ENCODE measurements at places on chromosomes 1 and 21.
A peak's percentile ranks its signal among the peaks of the same experiment; 100 is the strongest.

DNA sequence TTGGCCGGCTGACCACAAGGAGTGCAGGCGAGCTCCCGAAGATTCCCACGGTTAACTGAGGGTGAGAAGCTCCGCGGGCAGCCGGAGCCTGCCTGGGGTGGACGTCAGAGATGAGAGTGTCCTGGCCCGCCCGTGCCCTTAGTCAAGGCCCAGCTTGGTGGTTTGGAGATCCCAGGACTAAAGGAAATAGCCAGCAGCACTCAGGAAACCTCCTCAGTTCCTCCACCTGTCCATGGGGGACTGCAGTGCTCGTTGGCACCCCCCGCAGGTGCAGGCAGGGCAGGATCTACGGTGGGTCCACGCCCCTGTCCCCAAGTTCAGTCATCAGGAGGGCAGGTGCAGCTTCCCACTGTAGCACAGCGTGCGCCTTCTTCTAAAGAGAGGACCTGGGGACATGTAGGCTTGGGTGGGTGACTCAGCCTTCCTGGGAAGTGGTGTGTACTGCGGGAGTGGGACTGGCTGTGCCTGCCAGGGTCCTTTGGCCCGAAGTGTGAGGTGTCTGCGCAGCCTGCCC, 32.5 kb downstream of the SLX9 start:
- no peak for DNase-seq

- no peak for DNase-seq
Measured at GRCh38 chr1:221289103-221289502, 409.9 kb downstream of the HLX start.

DNA sequence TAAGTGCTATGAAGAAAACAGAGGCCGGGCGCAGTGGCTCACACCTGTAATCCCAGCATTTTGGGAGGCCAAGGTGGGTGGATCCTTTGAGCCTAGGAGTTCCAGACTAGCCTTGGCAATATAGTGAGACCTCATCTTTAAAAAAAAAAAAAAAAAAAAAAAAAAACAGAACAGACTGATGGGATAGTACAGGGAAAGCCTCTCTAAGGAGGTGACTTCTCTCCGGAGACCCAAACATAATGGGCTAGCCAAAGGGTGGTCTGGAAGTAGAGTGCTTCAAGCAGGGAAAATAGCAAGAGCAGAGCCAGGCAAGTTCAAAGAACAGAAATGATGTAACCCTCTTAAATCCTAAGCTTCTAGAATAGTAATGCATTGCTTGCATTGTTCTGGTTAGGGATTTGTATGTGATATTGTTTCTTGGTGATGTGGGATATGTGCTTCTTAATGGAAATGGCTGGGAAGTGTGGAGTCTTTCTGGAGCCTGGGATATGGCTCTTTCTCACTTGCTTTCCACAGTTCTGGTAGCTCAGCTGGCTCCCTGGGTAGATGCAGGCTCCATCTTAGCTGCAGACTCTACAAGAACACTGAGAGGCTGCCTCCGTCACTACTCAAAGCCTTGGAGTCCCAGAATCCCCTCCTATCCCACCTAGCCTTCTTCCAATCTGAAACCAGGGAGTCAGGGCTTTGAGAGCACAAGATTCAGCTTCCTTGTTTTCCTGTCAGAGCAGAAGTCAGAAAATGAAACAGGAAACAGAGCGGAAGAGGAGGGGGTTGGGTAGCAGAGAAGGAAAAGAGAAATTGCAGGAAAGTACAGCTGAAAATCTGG, 1.9 kb upstream of the PIGV start:
- DNase-seq, result no peak

- peak; percentile 70 for DNase-seq
Measured at GRCh38 chr1:156797212-156797871, 19.3 kb downstream of the SH2D2A start.

DNA sequence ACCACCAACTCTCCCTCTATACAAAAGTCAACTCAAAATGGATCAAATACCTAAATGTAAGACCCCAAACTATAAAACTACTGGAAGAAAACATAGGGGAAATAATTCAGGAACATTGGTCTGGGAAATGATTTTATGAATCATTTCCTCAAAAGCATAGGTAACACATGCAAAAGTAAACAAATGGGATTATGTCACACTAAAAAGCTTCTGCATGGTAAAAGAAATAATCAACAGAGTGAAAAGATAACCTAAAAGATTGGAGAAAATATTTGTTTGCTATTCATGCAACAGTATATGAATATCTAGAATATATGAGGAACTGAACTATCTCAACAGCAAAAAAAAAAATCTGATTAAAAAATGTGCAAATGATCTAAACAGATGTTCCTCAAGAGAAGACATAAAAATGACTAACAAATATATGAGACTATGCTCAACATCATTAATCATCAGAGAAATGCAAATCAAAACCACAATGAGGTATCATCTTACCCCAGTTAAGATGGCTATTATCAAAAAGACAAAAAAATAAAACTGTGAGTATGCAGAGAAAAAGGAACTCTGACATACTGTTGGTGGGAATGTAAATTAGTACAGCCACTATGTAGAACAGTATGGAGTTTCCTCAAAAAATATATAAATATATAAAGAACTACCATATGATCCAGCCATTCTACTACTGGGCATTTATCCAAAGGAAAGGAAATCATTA, 47.8 kb downstream of the VCAM1 start:
- DNase-seq, result no peak

DNA sequence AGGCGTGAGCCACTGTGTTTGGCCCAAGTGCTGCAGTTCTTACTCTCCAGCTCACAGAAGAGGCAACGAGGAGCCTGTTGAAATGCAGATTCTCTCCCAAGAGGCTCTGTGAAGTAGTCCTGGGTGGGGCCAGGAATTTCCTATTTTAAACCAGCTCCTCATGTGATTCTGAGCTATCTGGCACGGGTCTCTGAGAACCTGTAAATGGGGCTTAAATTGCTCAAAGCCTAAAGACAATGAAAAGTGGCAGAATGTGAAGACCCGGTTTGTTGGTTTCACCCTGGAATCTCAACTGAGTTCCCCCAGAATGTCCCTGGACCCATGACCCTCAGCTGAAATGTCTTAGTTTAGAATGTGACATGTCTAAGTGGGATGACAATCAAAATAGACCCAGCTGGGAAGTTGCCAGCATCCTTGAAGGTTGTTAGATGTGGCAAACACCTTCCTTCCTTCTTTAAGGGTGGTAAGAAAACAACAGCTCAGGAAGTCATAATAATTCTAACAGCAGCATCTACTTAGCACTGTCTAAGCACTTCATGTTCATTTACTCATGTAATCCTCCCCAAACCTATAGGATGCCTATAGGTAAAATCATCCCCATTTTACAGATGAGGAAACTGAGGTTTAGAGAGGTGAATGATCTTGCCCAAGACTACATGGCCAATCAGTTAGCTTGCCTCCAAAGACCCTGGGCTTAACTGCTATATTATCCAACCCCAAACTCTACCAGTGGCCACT, 20.9 kb upstream of the ATP5PO start:
- no peak for DNase-seq

DNA sequence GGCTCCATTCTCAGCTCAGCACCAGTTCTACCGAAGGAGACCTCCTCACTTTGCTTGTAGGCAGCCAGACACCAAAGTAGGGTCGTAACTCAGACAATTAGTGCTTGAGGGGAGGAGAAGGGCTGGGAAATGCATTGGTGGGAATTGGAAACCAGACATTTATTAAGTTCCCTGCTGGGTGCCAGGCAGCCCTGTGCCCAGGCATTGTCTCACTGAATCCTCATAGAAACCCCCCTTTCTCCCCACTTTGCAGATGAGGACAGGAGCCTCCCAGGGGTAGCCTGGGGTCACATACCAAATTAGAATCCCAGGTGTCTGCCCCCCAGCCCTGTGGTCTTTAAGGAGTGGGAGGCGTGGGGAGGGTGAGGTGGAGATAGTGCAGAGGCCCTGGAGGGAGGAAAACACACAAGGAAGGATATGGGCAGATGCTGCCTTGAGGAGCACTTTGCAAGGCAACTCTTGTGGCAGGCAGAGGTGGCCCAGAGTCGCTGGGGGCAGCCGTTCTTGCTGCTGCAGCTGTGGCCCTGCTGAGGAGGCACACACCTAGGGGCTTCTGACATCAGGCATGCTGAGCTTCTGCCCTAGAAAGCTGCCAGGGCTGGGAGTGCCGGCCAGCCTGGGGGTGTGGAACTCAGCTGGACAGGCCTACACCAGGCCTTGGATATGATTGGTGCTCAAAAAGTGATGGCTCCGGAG, 29.4 kb downstream of the CDK18 start:
- no peak for DNase-seq

- DNase-seq, result no peak
Measured at GRCh38 chr1:224432146-224432545, 2.5 kb downstream of the WDR26 start.

GRCh38 chr21:45957981-45958600, 23.5 kb upstream of the COL6A1 start:
- DNase-seq, result no peak

DNA sequence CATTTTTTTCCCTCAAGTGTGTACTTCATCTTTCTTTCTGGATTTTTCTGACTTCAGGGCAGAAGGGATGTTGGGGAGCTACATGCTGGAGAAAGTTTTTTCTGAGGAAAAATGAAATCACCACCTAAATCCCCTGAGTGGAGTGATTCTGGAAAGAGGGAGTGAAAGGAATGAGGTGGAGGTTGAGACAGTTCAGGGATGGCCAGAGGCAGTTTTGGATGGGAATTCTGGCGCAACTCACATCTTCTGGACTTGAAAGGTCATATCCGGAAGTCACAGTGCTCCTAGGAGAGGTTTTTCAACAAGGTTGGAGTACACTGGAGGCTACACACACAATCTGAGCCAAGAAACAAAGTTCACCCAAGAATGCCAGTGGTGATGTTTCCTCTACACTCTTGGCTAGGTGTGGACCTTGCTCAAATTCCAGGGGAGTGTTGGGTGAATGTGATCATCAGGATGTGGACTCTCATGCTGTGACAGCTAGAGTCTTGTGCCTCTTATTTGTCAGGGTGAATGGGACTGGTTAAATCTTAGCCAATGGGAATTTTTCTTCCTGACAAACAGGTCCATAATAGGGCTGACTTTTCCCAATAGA, 161.5 kb downstream of the HLX start:
- DNase-seq, result no peak

- DNase-seq, result no peak
Measured at GRCh38 chr1:34695580-34695979, 59.3 kb upstream of the GJB5 start.

DNA sequence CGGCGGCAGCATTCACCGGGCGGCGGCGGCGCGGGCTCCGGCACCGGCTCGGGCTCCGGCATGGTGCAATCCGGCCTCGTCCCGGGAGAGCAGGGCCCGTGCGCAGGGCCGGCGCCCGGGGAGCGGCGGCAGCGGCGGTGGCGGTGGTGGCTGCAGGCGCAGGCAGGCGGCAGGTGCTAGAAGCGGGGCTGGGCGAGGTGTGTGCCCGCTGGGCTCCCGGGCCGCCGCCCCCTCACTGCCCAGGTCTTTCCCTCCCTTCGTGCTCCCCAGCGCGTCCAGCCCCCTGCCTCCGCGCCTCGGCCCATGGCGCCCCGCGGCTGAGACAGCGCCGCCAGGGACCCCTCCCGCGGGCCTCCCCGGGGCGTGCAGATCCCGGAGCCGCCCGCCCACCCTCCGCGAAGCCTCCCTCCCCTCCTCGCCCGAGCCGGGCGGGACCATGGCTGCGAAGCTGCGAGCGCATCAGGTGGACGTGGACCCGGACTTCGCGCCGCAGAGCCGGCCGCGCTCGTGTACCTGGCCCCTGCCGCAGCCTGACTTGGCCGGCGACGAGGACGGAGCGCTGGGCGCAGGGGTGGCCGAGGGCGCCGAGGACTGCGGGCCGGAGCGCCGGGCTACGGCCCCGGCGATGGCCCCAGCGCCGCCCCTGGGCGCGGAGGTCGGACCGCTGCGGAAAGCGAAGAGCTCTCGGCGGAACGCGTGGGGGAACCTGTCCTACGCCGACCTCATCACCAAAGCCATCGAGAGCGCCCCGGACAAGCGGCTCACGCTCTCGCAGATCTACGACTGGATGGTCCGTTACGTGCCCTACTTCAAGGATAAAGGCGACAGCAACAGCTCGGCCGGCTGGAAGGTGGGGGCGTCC, 492 bp downstream of the FOXO6 start:
- peak; percentile 40 for DNase-seq

GRCh38 chr1:34477632-34478141, 277.2 kb upstream of the GJB5 start:
- DNase-seq, result no peak

DNA sequence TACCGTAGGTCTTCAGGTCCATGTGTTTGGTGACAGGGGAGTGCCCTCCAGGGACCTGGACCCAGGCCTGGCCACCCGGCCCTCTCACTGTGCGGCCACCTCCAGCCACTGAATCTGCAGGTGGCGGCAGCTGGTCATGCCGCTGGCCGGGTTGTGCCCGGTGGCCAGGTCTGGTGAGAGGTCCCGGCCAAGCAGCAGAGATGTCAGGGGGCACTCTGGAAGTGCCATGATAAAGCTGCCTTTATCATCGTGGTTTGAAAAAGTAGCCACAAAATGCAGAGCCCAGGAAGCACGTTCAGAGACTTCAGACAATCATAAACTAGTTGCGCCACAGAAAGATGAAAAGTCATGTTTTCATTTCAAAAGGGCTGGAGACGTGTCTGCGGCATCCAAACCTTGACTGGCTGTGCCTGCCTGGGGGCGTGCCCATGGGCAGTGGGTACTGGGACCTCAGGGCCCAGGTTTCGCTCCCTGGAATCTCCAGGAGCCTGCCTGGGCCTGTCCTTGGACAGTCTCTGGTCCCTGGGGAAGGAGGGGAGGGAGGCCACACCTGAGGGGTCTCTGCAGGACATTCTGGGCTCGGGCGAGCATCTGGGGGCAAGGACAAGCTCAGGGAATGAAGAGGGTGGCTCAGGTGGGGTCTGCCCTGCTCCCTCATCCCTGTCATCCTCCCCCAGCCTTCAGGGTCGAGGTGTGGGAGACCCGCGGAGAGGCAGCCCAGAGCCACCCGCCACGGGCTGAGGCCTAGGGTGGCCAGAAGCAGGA, 44.9 kb downstream of the COL18A1 start:
- no peak for DNase-seq

DNA sequence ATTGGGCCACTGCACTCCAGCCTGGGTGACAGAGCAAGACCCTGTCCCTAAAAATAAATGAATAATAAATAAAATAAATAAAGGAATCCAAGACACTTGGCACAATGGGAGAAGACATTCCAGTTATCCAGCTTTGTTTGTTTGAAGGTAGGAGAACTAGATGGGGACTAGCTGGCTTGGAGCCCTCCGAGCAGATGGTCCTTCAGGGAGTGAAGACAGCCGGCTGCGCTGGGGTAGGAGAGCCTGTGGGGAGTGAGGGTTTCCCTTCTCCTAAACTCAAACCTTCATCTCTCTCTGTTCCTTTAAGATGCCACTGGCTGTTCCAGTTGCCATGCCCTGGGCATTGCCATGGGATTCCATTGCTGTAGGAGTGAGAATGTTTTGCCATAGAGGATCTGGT, 120.6 kb downstream of the NAV1 start:
- no peak for DNase-seq

- no peak for DNase-seq
Measured at GRCh38 chr1:164774819-164775654, 216.1 kb downstream of the PBX1 start.

All from activated CD4-positive, alpha-beta T cell treated with anti-CD3 and anti-CD28 coated beads for 48 hours (primary cell).